ENCODE measurements at places on chromosomes 1 and 21.

- no peak for DNase-seq
These were observed 87.0 kb downstream of the NMNAT2 start for GRCh38 chr1:183331091-183331742.

GRCh38 chr1:34131396-34132160, 33.5 kb downstream of the CSMD2 start:
- no peak for DNase-seq

DNA sequence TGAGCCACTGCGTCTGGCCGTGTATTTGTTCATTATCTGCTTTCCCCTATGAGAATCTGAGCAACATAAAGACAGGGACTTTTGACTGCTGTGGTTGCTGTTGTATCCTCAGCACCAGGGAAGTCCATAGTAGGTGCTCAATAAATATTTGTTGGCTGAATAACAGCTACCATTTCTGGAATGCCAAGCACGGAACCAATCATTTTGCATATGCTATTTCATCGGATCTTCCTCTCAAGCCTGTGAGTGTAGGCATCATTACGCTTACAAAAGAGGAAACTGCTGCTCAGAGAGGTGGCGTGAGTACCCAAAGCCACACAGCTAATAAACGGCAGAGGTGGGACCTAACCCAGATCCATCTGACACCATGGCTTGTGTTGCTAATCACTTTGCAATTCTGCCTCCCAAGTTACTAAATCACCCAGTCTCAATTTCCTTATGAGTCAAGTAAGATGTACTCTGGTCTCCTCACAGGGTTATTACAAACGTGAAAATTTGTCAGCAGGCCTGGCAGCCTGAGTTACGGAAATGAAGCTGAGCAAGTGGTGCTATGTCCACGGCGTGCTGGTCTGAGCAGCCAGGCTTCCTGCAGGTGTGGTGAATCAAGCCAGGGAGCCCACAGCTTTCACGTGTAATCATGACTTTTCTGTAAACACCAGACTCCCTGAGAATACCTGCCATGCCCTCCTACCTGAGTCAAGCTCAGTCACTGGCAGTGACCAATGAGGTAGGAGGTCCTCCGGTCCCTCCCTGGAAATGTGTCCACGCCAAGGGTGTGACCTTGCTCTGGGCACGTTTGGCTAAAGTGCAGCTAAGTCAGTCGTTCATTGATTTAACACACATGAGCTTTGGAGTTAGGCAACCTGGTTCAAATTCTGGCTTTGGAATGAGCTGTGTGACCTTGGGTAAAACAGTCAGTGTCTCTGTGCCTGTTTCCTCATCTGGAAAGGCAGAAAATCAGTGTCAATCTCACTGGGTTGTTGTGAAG, 4.8 kb upstream of the RHCE start:
- DNase-seq: no peak

- no peak for DNase-seq
These were observed 725 bp downstream of the GUCA2A start for GRCh38 chr1:42163536-42164503.

DNA sequence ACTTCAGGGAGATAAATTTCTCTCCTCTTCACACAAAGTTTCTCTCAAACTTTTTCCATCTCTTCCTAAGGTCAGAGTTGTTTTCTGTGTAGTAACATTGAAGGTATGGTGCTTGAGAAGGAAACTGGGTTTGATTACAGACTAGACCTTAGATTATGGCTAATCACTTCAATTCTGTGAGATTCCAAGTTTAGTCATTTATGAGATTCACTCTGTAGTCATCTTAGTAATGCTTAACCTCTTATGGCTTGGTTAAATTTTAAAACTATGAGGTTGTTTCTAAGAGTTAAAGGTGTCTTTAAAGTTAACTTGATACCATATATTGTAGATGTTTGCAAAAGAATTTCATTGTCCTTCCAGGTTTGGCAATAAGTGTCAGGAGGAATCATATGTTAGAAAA, 1092.2 kb downstream of the KCNT2 start:
- DNase-seq: no peak

DNA sequence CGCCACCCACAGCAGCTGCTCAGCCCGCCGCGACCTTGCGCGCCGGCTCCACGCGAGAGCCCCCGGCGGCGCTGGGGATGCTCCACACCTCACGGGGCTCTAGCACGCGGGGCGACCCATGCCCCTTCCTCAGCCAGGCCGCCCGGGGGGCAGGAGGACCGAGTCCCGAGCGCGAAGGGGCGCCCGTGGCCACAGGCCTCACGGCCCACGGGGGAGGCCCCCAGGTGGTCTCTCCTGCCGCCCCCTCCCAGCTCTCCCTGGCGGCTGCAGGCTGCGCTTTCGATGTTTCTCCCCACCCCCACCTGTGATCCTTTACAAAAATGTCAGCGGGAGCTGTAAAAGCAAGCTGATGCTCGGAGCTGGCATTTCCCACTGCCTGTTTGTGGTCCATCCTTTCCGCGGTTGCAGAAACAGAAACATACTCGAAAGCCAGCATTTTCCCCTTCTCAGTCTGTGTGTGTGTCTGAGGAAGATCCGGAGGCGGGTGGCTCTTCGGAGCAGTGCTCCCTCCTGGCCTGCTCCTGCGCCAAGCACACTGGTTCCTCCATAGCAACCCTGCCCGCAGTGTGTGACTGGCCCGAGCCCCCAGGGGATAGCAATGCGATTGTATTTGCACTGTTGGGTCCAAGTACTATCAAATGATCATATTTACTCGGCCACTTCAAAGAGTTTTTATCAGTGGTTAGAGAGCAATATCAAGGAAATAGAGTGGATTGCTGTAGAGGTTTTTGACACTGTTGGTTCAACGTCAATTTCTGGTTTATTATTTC, 2.1 kb downstream of the KIF26B start:
- peak; percentile 90 for DNase-seq

DNA sequence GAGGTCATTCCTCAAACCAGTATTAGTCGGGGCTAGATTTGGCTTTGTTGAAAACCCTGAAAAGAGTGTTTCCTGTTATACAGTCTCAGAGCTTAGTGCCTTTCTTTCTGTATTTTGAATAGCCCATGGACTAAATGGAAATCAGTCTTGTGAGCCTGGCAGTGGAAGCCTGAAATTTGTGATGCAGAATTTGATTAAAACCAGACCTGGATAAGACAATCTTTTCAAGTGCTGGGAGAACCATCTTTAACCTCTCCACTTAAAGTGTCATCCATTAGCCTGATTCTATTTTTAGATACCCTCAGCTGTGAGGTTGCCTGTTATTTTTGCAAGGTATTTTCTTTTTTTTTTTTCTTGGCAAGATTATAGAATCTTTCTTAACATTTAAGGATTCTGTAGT, 19.5 kb downstream of the ACTN2 start:
- DNase-seq: no peak

DNA sequence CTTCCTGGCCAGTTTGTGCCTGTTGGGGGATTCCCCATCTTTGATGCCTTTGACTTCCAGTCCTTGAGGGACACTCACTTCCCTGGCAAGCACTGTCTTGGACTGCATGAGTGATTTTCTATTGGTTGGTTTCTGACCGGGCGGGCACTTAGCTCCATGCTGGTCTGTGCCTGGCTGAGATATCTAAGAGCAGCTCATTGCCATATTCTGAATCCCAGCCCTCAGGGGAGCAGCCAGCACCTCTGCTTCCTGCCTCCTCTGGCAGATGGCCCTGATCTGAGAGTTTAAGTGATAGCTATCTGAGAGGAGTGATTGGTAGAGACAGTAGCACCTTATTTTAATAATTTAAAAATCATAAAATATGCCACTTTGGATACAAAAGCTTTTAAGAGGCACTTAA, 52.5 kb downstream of the DISC1 start:
- peak; percentile 74 for DNase-seq

DNA sequence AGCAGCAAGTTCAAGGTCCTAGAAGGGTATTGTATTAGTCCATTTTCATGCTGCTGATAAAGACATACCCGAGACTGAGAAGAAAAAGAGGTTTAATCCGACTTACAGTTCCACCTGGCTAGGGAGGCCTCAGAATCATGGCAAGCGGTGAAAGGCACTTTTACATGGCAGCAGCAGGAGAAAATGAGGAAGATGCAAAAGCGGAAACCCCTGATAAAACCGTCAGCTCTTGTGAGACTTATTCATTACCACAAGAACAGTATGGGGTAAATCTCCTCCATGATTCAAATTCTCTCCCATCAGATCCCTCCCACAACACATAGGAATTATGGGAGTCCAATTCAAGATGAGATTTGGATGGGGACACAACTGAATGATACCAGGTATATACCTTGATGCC, 409.5 kb downstream of the NTNG1 start:
- no peak for DNase-seq

- no peak for DNase-seq
These were observed 153.9 kb upstream of the IRF2BP2 start for GRCh38 chr1:234763910-234764309.

- DNase-seq: no peak
These were observed 226.4 kb downstream of the S1PR1 start for GRCh38 chr1:101463195-101463594.

DNA sequence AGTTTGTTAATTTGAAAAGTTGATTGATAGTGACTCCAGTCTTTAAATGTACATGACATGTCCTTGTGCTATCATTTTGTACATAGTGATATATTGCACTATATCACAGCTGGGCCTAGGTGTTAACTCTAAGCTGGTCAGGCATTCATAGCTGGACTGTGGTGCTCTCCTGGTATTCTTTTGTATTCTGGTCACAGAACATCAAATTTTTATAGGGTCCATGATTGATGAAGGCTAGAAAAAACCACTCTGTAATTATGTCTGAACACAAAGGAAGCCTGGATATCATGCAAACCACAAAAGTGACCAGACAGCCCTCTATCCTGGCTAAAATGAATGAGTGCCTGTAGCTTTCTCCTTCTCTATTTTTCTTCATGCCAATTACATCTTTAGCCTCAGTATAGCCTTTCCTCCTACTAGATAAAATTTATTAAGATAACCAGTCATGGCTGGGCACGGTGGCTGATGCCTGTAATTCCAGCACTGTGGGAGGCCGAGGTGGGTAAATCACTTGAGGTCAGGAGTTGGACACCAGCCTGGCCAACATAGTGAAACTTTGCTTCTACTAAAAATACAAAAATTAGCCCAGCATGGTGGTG, 134.9 kb upstream of the B3GALT2 start:
- no peak for DNase-seq

- DNase-seq: peak; percentile 19
These were observed 11.4 kb upstream of the MTARC1 start for GRCh38 chr1:220775240-220775853.

GRCh38 chr1:245516284-245516759, 361.5 kb downstream of the KIF26B start:
- DNase-seq: peak; percentile 19

DNA sequence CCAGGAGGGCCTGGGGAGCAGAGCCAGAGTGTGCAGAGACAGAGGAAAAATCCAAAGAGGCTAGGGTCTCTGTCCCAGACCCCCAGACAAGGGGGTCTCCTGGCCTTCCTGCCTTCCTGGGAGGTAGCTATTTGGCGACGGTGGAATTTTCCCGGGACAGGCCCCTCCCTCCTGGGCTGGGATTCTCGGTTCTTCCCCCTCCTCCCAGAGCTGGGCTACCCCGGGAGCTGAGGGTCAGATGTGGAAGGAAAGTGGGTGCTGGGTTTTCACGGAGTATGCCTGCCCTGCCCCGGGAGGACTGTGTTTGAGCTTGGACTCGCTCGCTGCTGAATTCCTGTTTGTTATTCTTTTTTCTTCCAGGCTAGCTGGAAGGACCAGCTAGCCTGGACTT, 759 bp downstream of the AMPD2 start:
- DNase-seq: peak; percentile 50

DNA sequence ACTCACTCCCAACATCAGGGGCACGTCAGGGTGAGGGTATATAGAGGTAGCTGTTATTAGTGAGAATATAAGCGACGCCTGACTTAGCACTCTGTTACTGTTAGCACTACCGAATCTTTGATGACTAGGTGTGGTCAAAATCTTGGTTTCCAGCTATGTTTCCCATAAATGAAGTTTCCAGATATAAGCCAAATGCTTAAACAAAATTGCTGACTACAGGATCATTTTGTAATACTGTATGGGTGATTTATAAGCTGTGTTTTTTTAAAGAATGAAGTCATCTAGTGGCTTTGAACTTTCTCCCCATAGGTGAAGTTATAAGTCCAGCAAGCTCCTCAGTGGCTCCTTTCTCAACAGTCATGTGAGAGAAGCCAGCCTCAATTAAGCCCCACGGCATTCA, 23.7 kb downstream of the KCNJ15 start:
- DNase-seq: no peak

DNA sequence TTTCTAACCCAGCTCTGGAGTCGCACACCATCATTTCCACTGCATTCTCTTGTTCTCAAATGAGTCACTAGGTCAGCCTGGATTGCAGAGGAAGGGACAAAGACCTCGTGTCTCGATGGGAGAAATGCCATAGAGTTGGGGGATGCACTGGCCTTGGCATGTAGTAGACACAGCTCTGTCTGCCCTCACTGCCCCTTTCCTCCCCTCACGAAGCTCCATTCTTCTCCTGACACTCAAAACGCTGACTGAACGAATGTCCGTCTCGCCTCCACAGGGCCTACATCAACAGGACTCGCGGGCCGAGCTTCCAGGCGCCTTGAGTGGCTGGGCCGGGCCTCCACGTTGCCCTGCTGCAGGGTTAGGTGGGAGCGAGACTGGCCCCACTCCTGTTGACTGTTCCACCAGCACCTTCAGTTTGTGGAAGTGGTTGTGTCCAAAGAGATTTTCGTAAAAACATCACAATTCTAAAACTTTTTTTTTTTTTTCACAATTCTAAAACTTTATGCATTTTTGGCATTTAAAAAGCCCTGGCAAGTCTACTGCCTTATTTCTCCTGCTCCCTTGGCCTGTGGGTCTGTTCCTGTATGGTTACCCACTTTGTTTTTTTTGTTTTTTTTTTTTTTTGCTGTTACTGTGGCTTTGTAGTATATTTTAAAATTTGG, 18.8 kb downstream of the PKNOX1 start:
- no peak for DNase-seq

DNA sequence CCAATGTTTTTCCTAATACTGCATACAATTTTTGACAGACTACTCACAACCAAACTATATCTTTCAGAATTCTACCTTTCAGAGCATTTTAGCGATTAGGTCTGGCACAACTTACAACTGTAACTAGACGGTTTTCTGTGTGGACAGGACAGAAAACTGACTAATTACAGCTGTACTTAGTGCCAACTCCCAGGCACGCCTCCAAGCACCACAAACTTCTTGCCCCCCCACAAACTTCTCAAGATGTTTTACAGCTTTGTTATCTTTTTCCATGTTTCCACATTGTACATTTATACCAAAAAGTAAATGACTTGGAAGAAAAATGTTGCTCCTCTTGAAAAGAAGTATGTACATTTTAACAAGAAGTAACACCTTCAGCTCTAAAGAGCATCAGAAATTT, 13.8 kb downstream of the LYST start:
- no peak for DNase-seq
